PC-9 (cell line): ENCODE measurements at places on chromosomes 7 and 10.
A peak's percentile ranks its signal among the peaks of the same experiment; 100 is the strongest.

DNA sequence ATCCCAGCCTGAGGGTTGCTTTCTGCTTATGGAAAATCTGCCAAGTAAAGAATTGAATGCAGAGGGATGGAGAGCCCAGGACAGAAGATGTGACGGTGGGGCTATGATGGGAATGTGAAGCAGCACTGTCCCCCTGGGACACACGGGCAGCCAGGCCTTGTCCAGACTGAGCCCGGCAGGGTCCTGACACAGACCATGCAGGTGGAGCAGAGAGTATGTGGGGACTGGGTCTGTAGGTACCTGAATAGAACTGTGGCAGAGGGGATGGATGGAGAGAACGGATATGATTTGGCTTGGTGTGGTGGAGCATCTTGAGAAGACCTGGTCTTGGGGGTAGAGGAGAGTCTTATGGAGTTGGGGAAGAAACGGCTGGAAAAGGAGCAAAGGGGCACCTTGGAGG, 732 bp upstream of the LRRC18 start:
- no peak for DNase-seq

GRCh38 chr10:3064423-3064822, 2.9 kb upstream of the PFKP start:
- no peak for DNase-seq

DNA sequence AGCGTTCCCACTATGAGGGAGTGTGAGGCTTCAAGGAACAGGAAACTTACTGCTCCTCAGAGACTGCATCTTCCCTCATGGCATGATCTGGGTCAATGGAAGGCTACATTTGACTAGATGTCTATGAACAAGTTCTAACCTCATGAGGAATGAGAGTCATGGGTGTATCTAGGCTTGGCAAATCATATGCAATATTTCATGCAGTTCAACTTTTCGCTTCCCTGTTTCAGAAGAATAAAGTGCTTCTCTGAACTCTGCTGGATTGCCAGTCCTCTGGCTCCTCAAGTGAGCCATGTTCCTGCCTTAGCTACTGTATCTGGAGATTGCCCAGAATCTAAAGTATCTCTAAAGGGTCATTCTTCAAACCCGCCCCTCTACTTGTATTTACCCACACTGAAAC, 54.3 kb upstream of the SEMA3A start:
- DNase-seq, result no peak

- no peak for DNase-seq
Measured at GRCh38 chr10:24706479-24707118, 17.1 kb downstream of the ARHGAP21 start.

GRCh38 chr7:16627236-16627635, 18.3 kb downstream of the ANKMY2 start:
- no peak for DNase-seq

DNA sequence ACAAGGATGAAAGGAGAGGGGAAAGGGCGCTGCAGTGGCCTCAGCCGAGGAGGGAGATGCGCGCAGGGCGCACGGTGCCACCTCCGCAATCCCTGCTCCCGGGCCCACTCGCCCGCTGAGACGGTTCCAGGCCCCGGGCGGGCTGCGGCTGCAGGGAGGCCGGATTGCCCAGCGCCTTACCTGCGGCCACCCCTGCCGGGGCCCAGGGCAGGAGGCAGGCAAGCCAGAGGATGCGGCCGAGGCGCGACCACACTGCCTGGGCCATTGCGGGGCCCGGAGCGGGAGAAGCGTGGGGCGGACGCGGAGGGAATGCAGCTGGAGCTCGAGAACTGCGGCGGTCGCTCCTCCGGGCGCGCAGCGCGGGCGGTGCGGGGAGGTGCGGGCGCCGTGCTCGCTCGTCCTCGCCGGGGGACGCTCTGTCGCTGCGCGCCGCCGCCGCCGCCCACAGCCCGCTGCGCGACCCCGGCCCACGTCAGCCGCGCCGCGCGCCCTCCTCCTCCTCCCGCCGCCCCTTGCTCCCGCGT, at the start of gene TMEM130:
TMEM130 (minus strand) TSS at position 418 of the 524 bp plus-strand sequence; CDS start at position 265, 153 bp downstream.
- no peak for DNase-seq

GRCh38 chr7:80661729-80662128, 23.3 kb downstream of the CD36 start:
- no peak for DNase-seq

GRCh38 chr10:77879710-77880109, 46.8 kb downstream of the DLG5 start:
- no peak for DNase-seq

- DNase-seq, result peak; percentile 50
Measured at GRCh38 chr10:32005050-32005449, 51.2 kb downstream of the KIF5B start.

- no peak for DNase-seq
Measured at GRCh38 chr7:98647326-98647725, 30.2 kb downstream of the NPTX2 start.

DNA sequence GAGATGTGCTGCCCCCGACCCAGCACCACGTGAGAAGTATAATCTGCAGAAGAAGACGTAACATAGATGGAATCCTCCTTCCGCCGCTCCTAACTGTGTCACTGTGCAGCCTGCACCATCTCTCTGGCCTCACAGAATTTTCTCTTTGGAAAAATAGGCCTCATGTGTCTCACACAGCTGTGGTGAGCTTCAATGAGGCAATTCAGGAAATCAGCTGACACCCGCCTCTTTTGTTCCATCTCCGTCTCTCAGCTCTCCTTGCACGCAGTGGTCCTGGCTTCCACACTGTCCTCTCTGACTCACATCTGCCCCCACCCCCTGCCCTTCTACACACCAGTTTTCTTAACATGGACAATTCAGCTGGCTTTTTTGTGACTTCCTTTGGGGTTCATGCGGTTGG, 7.2 kb downstream of the C10orf90 start:
- no peak for DNase-seq

GRCh38 chr10:4810092-4810491, 15.9 kb upstream of the AKR1E2 start:
- no peak for DNase-seq

- no peak for DNase-seq
Measured at GRCh38 chr10:102677331-102678067, 33.2 kb downstream of the TRIM8 start.

DNA sequence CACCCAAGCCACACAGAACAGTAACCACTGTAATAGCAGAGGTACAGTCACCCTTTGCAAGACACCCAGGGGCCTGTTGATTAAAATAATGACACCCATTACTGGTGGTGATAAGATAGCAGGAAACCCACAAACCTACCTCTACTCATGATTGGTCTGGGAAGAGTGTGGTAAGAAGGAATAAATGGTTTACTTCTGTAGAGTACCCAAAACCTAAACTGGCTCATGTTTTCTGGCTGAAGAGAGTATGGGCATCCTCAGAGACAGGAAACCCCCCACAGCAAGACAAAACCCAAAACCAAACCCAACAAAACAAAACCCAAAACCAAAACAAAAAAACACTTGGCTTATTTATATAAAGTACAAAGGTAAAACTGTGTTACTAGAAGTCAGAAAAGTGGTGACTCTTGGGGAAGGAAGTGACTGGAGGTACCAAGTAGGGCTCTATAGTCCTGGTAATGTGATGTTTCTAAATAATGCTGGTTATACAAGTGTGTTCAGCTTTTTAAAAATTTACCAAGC, 15.5 kb upstream of the DNAJB12 start:
- DNase-seq, result no peak

GRCh38 chr7:21317966-21318915, 109.6 kb upstream of the SP4 start:
- DNase-seq, result no peak

- no peak for DNase-seq
Measured at GRCh38 chr7:151016942-151017341, 7.4 kb downstream of the ATG9B start.

DNA sequence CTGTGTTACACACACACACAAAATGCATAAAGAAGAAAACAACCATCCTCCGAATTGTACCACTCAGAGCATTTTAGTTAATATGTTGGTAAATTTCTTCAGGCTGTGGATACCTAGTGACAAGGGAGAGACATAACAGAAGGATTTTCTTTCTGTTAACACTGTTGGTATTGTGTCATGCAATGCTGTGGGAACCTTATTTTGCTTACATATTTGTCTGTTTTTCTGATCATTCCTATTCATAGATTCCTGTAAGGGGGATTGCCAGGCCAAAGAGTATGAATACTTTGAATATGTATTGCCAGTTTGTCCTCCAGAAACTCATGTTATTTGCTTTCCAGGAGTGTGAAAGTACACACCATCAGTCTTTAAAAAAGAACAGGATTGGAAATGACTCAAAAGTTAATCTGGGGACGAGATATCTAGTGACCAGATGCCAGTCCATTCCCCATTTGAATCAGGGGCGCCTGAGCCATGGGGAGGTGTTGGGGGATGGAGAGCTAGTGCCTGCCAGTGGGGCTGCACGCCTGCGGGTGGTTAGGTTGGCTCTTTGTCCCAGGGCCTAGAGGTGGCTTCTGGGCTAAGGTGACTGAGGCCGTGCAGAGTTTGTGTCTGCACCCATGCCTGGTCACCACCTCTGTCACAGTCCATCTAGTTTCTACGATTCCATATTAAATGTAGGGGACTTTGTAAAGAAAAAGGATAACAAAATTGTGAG, 142.0 kb downstream of the PTPN20 start:
- no peak for DNase-seq

DNA sequence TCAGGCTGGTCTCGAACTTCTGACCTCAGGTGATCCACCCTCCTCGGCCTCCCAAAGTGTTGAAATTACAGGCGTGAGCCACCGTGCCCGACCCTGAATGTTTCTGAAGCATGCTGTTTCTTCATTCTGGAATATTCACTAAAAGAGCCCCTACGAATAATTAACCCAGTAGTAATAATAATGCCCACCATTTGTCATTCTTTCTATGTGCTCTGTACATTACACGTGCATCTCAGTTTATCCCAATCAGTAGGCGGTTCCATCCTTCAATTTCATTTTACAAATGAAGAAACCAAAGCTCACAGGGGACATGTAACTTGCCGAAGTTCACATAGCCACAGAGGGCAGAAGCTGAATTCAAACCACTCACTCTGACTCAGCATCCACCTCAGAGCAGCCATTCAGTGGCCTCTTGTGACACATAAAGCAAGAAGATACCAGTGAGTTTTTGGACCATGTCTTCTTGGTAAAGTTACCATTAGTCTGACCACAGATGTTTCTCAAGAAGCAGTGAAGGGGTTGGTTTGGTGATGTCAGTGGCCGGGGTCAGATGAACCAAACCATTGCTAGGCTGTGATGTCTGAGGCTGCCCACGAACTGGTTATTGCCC, 71.9 kb upstream of the DUSP5 start:
- peak; percentile 37 for DNase-seq
